Left ventricle myocardium superior (tissue), 1 donor: ENCODE measurements at places on chromosomes 3 and 15. TPM values are rescaled to one million over a fixed set of nuclear protein-coding genes. Genes with fewer than 3 reads are reported as not detected.

- no peak for DNase-seq
Observed at GRCh38 chr3:134956844-134957243, 161.8 kb downstream of the EPHB1 start.

MESP2 gene
- total RNA-seq: 0.20 TPM

GRCh38 chr15:75828429-75828828 is 14.8 kb upstream of the UBE2Q2 start:
- no peak for DNase-seq

DNA sequence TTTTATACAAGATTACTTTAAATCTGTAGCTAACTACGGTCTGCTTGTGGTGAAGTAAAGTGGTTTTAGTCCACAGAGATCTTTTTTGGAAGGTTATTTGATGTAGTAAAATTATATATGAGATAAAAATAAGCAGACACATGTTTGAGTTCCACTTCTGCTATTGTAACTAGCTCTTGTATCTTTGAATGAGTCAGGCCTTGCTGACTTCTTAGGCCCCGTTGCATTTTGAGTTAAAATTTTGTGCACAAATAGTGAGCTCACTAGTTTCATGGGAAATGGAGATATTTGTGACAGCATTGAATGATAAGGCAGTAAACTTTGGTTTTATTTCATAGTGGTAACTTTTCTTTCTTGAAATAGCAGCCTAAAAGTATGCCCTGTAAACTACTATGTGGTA is 42.6 kb downstream of the ARIH1 start:
- DNase-seq: no peak

ST3GAL6 gene
- 27.0 TPM for total RNA-seq

GRCh38 chr3:72887705-72888545 is at the start of gene GXYLT2:
TSS of gene GXYLT2 (plus strand) at chr3:72888046. CDS start at chr3:72888234, 188 bp downstream.
- DNase-seq: peak; percentile 79
